ENCODE measurements at places on chromosomes 1 and 21.

DNA sequence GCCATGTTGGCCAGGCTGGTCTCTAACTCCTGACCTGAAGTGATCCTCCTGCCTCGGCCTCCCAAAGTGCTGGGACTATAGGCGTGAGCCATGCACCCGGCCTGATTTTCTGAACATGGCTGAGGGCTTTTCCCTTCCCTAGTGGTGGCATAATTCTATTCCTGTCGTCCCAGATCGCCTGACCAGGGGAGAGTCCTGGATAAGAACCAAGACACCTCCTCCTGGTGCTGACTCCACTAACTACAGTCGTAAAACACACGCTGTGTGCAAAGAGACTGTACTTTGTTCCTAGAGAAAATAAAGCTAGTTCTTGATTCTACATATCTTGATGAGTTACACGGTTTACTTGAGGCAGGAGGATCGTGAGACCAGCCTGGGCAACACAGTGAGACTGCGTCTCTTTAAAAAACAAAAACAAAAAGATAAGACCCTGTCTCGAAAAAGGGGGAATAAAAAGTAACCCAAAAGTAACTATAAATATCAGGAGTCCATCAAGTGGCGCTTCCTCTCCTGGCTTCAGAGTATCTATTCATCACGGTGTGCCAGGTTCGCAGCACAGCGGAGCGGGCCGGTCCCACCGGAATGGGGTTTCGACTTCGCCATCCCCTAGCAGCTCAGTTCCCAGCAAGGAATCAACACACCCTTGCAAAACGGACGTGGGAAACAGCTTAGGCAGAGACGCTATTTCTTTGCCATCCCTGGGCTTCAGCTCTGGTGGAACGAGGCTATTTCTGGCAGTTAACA is 973 bp downstream of the SDF4 start:
- DNase-seq, result no peak

GRCh38 chr1:59617434-59617833 is 197.3 kb upstream of the HOOK1 start:
- no peak for DNase-seq

DNA sequence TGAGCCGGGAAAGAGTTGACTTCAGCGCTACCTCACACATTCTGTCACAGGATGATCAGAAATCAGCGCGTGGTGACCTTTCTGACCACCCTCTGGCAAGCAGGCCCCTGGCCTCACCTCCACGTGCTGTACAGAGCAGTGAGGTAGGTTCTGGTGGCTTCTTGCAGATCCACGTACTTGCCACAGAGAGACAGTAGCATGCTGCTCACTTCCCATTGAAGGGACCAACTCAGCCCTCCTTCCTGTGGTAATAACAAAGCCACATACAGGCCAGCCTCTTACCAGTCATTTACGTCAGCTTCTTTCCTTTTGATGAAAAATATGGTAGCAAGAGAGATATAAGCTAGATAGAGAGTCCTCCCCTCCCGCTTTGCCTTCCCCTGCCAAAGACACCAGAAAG is 200.7 kb downstream of the CHRM3 start:
- DNase-seq, result peak; percentile 15

DNA sequence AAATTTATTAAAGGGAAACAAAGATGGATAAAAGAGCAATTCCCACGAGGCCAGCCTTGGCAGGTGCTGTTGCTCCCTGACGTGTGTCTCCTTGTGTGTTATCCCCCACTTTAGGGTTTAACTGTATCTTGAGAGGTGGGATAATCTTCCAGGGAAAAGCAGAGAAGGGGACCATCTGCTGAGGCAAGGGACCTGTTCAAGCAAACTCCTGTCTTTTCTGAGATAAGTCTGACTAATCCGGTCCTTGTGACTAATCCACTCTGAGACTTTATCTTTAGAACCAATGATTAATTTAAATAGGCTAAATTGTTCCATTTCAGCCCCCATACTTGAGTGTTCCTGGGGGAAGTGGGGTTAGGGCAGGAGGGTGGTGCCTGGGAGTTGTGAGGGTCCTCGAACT is 163.6 kb downstream of the CAMTA1 start:
- no peak for DNase-seq

DNA sequence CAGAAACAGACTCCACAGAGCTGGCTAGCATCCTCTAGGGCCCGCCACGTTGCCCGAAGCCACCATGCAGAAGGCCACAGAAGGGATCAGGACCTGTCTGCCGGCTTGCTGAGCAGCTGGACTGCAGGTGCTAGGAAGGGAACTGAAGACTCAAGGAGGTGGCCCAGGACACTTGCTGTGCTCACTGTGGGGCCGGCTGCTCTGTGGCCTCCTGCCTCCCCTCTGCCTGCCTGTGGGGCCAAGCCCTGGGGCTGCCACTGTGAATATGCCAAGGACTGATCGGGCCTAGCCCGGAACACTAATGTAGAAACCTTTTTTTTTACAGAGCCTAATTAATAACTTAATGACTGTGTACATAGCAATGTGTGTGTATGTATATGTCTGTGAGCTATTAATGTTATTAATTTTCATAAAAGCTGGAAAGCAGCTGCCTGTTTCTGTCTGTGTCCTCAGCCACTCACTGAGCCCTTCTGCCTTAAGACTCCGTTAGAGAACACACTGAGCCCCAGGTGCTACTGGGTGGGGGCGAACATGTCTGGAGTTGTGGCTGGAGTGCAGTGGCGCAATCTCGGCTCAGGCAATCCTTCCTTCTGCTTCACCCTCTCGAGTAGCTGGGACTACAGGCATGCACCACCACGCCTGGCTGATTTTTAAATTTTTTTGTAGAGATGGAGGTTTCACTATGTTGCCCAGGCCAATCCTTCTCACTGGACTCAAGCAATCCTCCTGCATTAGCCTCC is 14.8 kb downstream of the MFSD2A start:
- DNase-seq, result no peak

- DNase-seq, result no peak
These were observed 36.9 kb upstream of the C1orf105 start for GRCh38 chr1:172383536-172383935.

GRCh38 chr1:219907772-219908070 is 20.6 kb downstream of the SLC30A10 start:
- DNase-seq, result no peak

DNA sequence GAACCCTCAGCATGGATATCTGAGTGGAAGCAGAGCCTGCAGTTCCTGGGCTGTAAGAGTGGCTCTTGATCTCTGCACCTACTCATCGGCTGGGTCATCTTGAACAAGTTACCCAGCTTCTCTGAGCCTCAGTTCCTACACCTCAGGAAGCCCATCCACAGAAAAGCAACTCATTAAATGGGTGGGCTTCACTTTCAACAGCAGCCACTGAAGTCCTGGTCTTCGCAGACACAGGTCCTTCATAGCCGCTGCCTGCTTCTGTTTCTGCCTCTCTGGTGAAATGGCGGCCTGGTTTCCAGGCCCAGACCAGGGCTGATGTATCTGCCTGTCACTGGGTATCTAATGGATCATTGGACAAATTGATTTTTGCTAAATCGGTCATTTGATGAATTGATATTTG is 571.4 kb downstream of the PTPRU start:
- DNase-seq, result no peak

Measured in CD4-positive, alpha-beta T cell treated with Interleukin-6 at 100 ng/mL for 8 hours (primary cell).